Substantia nigra (tissue), 51 donors: ENCODE measurements at places on chromosomes 6 and 20.

DNA sequence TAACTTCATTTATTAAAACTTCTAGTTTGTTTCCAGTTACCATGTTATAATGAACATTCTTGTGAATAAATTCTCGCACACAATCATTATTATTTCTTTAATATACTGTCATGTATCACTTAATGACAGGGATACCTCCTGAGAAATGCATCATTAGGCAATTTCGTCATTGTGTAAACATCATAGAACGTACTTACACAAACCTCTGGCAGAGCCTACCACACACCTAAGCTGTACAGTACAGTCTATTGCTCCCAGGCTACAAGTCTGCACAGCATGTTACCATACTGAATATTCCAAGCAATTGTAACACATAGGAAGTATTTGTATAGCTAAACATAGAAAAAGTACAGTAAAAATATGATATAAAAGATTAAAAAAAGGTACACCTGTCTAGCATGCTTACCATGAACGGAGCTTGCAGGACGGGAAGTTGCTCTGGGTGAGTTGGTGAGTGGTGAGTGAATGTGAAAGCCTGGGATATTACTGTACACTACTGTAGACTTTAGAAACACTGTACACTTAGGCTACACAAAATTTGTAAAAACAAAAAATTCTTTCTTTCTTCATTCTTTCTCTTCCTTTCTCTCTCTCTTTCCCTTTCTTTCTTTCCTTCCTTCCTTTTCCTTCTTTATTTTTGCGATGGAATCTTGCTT lies 268.2 kb upstream of the SOX4 start:
- no peak for DNase-seq

DNA sequence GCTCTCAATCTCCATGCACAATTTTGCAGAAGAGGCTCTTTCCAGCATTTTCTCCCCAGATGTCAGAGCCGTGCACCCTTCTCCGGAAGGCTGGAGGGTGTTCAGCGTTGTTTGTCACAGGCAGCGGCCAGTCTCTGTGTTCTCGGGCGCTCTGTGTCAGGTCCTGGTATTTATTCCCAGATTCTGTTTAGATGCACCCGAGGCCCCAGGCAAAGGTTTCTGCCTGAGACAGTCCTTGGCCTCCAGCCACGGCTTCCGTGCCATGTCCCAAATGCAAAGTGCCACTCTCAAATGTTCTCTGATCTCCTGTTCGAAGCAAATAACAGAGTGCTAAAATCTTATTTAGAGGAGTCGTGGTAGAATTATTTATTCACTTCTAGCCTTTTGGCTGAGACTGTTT lies 140.3 kb upstream of the AGPAT4 start:
- peak; percentile 62 for DNase-seq

GRCh38 chr6:86685230-86685797 lies 252.0 kb upstream of the HTR1E start:
- DNase-seq = no peak

DNA sequence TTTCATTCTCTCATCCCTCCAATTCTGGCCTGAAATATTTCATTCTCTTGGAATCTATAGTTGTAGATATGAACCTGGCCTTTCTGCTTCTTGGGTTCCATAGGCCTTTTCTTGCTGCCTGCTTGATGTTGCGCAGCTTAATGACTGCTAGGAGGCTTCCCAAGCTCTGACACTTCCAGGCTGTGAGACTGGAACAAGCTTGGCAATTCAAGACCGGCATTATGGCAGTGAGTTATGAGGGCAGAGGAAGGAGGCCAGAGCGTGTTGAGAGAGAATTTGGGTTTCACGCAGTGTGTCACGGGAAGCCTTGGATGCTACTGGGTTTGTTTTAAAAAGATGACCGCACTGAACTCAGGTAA lies 948 bp upstream of the DNAJC5 start:
- DNase-seq = no peak

DNA sequence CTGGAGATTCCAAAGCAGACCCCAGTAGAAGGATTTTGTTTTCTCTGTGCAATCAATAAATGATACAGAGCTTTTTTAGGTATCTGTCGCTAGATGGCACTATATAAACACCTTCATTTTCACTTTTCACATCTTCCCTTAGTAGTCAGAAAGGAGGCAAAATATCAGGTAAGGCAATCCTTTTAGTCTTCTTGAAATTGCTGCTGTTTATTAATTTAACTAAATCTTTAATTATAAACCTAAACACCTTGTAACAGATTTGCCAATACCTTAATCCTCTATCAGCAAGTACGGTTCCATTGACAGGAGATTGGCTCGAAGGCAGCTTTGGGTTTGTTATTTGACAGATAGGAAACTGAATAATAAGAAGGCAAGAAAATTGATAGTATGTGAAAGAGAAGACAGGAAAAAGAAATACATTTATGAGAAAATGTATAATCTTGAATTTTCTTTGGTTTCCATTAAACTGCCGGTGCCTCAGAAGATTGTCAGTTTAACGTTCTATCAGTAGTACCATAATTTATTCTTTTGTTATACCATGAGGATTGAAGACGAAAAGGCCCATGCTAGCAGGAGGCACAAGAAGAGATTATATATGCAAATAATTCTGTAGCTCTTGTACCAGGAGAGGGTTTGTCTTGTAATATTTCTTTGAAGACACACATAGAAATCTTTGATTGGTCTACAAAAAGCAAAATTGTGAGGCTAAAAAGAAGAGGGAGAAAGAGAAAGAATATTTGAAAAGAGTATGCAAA lies 23.5 kb upstream of the IBTK start:
- no peak for DNase-seq

DNA sequence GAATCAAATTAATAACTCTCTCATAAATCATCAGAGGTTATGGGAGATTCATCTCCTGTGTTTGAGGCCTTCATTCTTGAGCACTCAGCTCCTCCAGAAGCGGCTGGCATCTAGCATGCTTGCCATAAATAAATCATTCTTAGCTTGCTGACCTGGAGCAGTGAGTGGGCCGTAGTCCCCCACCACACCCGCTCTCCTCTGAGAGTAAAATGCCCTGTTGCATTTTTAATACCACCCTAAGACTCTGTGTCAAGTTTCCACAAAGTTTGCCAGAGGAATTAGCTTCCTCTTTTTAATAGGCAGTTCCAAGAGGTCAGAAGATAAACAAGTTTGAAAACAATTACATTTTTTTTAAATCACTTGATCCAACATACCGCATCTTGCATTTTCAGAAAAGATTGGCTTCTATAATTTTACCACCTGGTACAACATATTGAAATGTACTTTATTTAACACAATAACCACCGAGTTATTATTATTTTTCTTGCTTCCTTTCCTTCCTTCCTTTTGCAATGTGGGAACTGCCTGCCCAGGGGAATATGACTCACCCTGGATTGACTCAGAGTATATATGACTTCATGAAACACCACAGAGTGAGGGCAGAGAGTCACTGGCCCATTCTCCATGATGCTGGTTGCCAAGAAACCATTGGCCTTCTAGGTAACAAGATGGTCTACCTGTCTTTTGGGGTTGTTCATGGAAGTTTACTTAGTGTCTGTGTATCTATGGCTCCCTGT lies 29.4 kb upstream of the CLIC5 start:
- DNase-seq = no peak

- DNase-seq = no peak
Observed at GRCh38 chr6:26202811-26203583, 115.8 kb downstream of the HFE start.

GRCh38 chr20:31823360-31824124 lies 4.4 kb downstream of the MYLK2 start:
- DNase-seq = no peak

DNA sequence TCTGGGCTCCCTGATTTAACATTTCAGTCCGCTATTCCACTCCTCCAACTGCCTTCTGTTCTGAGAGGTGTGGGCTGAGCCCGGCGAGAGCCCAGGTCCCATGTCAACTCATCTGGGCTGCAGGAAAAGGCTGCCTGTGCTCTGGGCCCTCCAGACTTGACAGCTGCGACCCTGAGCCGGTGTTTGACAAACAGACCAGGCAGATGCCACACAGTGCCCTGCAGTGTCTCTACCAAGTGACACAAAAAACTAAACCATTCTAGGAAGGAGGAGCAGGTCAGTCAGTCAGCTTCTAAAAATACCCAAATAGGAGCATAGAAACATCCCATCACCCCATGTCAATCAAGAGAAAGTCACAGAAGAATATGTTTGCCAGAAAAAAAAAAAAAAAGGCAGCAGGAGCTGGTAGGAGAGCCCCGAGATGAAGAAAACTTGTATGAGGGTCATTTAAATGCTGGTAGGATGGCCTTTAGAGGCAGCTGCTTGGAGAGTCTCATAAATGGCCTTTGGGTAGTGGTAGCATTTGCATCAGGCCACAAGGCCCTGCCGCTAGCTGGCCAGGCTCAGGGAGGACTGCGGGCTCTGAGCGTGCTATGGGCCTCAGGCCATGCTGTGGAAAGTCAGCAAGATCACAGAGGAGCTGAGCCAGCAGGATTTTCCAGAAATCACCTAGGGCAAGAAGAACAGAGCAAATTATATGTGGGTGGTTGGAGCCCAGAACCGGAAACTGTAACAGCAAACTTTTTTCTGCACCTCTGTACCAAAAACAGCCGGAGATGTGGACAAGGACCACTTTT lies 36.6 kb upstream of the GFOD1 start:
- no peak for DNase-seq

DNA sequence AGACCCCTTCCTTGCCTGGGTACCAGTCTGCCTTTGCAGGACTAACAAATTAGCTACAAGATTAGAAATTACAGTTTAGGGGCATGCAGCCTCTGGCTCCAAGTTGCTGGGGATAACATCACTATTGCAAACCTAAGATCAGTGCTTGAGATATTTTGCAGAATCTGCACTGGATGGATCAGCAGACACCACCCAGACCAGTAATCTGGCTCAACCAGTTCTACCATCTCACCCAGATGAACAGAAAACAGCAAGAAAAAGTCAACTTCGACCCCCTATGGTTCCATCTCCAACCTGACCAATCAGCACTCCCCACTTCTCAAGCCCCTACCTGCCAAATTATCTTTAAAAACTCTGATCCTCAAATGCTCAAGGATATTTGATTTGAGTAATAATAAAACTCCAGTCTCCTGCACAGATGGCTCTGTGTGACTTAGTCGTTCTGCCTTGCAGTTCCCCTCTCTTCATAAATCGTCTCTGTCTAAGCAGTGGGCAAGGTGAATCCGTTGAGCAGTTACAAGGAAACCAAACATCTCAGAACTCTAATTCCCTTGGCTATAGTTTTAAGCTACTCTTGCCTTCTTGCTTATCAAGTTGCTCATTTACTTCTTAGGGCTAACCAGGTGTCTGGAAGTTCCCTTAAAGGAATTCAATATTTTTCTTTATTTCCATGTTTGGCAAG lies 16.1 kb upstream of the LMBRD1 start:
- DNase-seq = no peak

GRCh38 chr20:36861625-36861874 lies 14.4 kb upstream of the TLDC2 start:
- no peak for DNase-seq

DNA sequence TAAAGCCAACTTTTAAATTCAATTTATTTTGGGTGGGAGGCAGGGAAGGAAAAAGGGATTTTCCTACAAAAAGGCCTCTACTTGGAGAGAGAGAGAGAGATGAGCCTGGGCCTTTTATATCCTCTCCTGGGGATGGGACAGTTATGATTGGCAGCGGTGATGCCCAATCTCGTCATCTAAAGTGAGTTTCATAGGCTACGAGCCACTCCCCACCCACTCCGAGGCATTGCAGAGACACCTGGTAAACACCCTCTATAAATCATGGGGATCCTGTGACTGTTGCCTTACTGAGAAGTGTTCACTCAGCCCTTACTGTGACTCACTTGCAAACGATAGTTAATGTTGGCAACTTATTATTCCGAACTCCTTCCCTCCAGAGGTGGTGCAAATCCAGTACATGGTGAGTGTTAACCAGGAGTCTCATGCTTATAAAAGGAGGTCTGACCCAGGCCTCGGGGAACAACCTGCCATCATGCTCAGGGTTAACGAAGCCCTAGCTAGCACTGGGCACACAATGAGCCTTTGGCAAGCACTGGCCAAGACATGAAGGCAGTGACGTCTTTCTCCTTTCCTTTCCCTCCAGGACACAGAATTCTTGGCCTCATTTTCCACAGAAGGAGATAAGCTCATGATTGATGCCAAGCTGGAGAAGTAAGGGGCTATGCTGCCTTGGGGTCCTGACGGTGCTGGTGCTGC lies 20.5 kb downstream of the BPIFB4 start:
- DNase-seq = no peak

GRCh38 chr6:36728289-36729160 lies 30.9 kb downstream of the RAB44 start:
- DNase-seq = no peak

- no peak for DNase-seq
Observed at GRCh38 chr6:123434186-123434585, 202.6 kb downstream of the TRDN start.

DNA sequence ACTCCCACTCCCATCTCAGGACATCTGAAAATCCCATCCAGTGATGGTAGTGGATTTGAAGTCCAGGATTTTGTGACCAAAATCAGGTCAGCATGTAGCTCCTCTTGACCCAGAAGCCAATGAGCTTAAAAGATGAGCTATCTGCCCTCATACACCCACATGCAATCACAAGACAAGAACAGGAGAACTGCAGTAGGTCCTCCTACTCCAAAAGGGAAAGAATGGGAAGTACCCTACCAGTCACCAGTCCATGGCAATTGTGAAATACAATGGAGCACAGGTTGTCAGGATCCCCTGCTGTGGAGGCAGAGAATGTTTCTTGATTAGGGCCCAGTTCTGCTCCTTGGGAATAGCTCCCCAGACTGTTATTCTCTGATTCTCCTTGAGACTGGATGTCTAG lies 347.3 kb upstream of the CNR1 start:
- DNase-seq = no peak

GRCh38 chr6:70413992-70414494 lies 735 bp downstream of the FAM135A start:
- no peak for DNase-seq

- DNase-seq = peak; percentile 70
Observed at GRCh38 chr6:7974938-7975763, 64.6 kb upstream of the TXNDC5 start.

DNA sequence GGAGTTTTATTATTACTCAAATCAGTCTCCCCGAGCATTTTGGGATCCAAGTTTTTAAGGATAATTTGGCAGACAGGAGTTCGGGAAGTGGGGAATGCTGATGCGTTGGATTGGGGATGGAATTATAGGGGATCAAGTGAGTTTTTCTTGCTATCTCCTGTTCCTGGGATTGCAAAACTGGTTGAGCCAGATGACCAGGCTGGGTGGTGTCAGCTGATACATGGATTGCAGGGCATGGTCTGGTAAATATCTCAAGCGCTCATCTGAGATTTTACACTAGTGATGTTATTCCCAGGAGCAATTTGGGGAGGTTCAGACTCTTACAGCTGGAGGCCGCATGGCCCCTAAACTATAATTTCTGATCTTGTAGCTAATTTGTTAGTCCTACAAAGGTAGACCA lies 54.7 kb downstream of the ENPP1 start:
- no peak for DNase-seq

- no peak for DNase-seq
Observed at GRCh38 chr6:38146734-38147027, 327.2 kb downstream of the ZFAND3 start.

- no peak for DNase-seq
Observed at GRCh38 chr6:152301021-152301764, 336.0 kb downstream of the SYNE1 start.

- DNase-seq = no peak
Observed at GRCh38 chr6:128095362-128095761, 194.5 kb upstream of the THEMIS start.
